ENCODE measurements at places on chromosomes 4 and X. TPM values are rescaled to one million over a fixed set of nuclear protein-coding genes. Genes with fewer than 3 reads are reported as not detected.

The SORBS2 gene
- 493 TPM for polyA plus RNA-seq

The APLN gene
- polyA plus RNA-seq: 1.0 TPM

The REELD1 gene
- polyA plus RNA-seq: 0.13 TPM

The ATOH1 gene
- polyA plus RNA-seq: not detected

The KCNE5 gene
- polyA plus RNA-seq: 0.22 TPM

The ADGRG4 gene
- polyA plus RNA-seq: 0.09 TPM

The TBC1D25 gene
- polyA plus RNA-seq: 14.7 TPM

The KDR gene
- polyA plus RNA-seq: 13.4 TPM

The MBTPS2 gene
- 10.5 TPM for polyA plus RNA-seq

The CT55 gene
- polyA plus RNA-seq: not detected

The CTAG1B gene
- polyA plus RNA-seq: not detected

The AKAP14 gene
- polyA plus RNA-seq: not detected

The DDX53 gene
- not detected for polyA plus RNA-seq

The CXCL6 gene
- not detected for polyA plus RNA-seq

The SPATA4 gene
- 0.29 TPM for polyA plus RNA-seq

The NLRP2B gene
- not detected for polyA plus RNA-seq

The DAPP1 gene
- polyA plus RNA-seq: 2.7 TPM

The FATE1 gene
- polyA plus RNA-seq: 0.13 TPM

The DTHD1 gene
- 0.04 TPM for polyA plus RNA-seq

The BBS12 gene
- 3.0 TPM for polyA plus RNA-seq

The ZNF827 gene
- 13.0 TPM for polyA plus RNA-seq

The ODAPH gene
- polyA plus RNA-seq: not detected

The RPA4 gene
- polyA plus RNA-seq: 0.08 TPM

The NPY1R gene
- polyA plus RNA-seq: 1.1 TPM

The ZBTB49 gene
- polyA plus RNA-seq: 5.9 TPM

The SLC26A1 gene
- 0.20 TPM for polyA plus RNA-seq

The XAGE1A gene
- polyA plus RNA-seq: not detected

The ZCCHC18 gene
- polyA plus RNA-seq: 2.2 TPM

The TMEM175 gene
- 32.8 TPM for polyA plus RNA-seq

The TMEM150C gene
- polyA plus RNA-seq: 10.4 TPM

The HSFX2 gene
- 1.3 TPM for polyA plus RNA-seq

The KLHL4 gene
- 1.1 TPM for polyA plus RNA-seq

The ADH1B gene
- polyA plus RNA-seq: 864 TPM

The CSN1S1 gene
- 0.19 TPM for polyA plus RNA-seq

The NWD2 gene
- 0.05 TPM for polyA plus RNA-seq

The SUPT20HL2 gene
- 0.06 TPM for polyA plus RNA-seq
